ENCODE measurements at places on chromosomes 5 and 9.

GRCh38 chr5:38724301-38725030 is 121.3 kb upstream of the OSMR start:
- DNase-seq, result no peak

GRCh38 chr5:72506158-72506549 is 1.1 kb downstream of the ZNF366 start:
- DNase-seq, result no peak

DNA sequence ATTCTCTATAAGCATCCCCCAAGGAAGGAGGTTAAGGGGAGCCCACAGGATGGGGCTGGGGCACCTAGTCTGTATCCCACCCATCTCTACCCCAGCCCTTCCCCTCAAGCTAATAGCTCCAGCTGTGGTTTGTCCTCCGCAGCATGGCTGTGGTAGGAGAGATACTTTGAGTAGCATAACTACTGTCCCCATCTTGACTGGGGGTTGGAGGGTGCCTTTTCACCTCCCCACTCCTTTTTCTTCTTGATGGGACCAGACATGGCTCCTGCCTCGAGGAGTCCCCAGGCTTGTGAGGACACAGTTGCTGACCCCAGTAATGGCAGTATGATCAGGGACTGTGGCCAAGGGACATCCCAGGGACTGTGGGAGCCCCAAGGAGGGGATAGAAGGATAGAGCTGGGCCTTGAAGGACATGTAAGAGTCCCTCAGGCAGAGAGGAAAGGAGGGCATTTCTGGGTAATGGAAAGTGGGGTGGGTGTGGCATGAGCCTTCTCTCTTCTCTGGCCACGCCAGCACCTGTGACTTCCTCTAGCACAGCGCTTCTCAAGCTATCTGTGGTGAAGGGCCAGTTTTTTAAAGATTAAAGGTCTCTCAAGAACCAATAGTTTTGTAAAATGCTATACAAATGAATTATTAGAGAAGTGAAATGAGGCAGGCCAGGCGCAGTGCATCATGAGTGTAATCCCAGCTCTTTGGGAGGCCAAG is 14.0 kb downstream of the OLFML2A start:
- DNase-seq, result no peak

GRCh38 chr5:32261198-32261597 is 51.5 kb downstream of the MTMR12 start:
- DNase-seq, result no peak

DNA sequence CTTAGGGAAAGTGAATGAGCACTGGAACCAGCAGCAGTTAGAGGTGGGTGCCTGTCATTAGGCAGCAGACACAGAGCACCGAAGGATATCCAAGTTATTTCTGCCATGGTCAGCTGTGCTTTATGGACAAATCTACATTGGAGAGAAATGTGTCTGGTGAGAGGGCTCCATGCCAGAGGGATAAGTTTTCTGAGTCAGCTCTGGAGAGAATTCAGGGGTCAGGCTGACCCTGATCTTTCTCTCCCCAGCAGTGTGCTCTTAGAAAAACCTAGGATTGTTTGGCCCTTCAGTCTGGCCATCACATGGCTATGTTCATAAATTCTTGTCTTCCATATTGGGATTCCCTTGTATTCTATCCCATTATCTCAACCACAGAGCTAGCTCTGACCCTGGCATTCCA is 8.9 kb upstream of the IL17B start:
- no peak for DNase-seq

GRCh38 chr5:95725937-95726810 is 5.0 kb upstream of the RHOBTB3 start:
- no peak for DNase-seq

GRCh38 chr5:156892864-156893263 is 42.8 kb downstream of the PPP1R2B start:
- no peak for DNase-seq

DNA sequence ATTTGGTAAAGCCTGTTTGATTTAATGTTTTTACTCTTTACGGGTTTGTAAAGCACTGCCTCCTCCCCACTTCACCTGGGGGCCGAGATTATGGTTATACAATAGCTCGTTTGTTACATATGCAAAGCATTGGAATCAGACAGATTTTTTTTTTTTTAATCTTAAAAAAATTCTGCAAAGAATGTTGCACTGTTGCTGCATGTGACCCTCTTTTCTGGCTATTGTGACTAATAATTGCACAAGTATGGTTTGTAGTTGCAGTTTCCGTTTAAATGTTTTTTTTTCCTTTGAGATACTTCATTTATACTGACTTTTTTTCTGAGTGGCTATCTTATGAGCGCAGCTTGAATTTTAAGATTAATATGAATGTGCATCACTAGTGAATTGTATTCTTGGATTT is 165.3 kb downstream of the KDM4C start:
- DNase-seq, result no peak

DNA sequence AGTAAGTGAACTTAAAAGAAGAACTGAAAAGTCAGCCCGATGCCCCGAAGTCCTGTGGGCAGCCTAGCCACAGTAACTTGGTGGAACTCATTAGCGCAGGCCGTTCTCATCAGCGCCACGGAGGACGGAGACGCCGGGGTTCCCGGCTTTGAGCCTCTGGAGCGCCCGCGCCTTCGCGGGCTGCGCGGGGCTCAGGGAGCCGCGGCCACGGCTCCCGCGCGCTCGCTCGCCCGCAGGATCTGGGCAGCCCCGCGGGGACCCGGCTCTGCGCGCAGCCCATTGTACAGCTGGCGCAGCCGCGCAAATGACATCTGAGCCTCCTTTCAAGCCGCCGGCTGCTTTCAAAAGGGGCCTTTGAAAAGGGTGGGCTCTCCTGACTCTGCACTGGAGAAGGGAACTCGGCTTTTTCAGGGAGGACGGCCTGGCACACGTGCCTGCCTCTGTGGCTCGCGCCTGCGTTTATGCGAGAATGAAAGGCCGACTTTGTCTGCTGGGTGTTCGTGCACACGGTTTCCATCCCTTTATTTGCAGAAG is 40.7 kb downstream of the TLR4 start:
- DNase-seq, result no peak

DNA sequence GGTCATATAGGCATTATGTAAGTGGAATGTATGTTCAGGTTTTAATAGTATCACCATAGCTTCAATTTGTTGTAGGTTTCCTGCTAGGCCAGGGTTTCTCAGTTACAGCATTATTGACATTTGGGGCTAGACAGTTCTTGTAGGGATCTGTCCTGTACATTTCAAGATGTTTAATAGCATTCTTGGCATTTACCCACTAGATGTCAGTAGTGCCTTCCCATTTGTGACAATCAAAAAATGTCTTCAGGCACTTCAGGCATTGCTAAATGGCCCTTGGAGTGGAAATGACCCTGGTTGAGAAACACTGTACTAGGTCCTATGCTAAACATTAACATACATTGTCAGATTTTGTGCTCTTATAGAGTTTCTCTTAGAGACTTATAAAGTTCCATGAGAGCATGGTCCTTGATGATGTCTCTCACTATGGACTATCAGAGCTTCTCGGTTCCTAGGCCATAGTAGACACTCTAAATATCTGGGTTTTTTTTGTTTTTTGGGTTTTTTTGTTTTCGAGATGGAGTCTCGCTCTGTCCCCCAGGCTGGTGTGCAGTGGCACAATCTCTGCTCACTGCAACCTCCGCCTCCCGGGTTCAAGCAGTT is 1.4 kb downstream of the KIF20A start:
- peak; percentile 36 for DNase-seq

Data from NCI-H1417 treated with DMSO at 0.1 percent for 48 hours (cell line).